ENCODE measurements at places on chromosomes 6 and 20.
A peak's percentile ranks its signal among the peaks of the same experiment; 100 is the strongest.

GRCh38 chr6:2970753-2971419 lies 481 bp downstream of the SERPINB6 start:
- DNase-seq = peak; percentile 55

DNA sequence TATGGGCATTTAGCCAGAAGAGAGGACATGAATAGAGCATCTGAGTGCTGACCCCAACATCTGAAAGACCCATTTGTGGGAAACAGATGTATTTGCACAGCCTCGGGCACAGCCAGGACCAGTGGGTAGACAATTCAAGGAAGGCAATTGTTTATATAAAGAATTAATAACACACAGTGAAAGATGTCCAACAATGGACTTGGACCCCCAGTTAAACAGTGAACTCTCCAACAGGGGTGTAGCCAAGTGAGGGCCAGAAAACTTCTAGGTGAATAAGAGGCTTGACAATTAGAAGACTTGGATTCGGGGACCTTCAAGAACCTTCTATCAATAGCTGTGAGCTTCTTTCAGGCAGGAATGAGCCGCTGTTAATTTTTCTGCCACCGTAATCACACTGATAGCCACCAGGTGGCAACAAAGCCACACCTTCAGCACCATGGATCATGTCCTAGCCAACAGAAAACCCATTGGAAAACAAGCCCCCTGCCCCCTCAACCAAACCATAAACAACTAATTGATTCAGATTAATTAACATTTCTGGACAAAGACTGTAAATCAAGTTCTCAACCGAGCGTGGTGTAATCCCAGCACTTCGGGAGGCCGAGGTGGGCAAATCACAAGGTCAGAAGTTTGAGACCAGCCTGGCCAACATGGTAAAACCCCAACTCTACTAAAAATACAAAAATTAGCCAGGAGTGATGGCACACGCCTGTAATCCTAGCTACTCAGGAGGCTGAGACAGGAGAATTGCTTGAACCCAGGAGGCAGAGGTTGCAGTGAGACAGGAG lies 8.8 kb upstream of the SRSF6 start:
- DNase-seq = peak; percentile 32

- DNase-seq = no peak
Measured at GRCh38 chr20:19404826-19405225, 192.4 kb downstream of the SLC24A3 start.

DNA sequence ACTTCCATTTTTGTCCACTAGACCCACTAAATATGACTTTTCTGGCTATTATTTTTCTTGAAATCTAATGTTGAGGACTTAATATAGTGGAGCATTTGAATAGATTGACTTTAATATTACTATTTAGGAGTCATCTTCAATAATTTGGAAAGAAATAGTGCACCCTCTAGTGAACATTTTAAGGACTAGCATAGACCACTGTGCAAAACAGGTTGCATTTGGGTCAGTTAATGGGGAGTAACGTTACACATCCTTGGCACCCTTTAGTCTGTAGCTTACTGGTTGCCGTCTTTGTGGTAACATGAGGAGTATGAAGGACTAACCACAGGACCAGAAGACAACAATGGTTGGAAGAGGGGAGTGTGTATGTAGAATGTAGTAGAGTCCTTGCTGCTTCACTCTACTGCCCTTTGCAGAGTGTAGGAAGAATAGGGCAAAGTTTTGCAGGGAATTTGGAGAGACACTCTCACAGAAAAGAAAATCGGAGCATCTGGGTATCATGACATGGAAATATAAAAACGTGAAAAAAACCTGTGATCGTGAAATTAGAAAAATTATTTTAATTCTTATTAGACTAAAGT lies 25.2 kb downstream of the RFPL4B start:
- no peak for DNase-seq

GRCh38 chr6:15132167-15132566 lies 113.7 kb upstream of the JARID2 start:
- no peak for DNase-seq

- DNase-seq = no peak
Measured at GRCh38 chr20:3980260-3981131, 34.9 kb downstream of the RNF24 start.

DNA sequence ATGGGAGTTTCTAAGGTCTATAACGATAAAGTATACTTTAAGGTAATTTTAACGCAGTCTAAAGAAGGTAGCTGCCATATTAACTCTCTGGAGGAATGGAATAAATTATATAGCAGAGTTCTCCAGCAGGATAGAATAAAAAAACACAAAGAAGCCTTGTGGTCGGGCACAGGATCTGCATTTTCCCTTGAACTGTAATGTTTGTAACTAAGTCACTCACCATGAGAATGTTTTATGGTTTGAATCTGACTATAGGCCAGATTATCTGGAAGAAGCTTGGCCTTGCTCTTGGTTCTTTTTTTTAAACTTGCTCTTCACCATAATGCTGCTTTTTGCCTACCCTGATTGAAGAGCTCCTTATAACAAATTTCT lies 238.8 kb upstream of the NOX3 start:
- DNase-seq = no peak

- DNase-seq = no peak
Measured at GRCh38 chr6:29028821-29029220, 16.2 kb downstream of the OR2W1 start.

DNA sequence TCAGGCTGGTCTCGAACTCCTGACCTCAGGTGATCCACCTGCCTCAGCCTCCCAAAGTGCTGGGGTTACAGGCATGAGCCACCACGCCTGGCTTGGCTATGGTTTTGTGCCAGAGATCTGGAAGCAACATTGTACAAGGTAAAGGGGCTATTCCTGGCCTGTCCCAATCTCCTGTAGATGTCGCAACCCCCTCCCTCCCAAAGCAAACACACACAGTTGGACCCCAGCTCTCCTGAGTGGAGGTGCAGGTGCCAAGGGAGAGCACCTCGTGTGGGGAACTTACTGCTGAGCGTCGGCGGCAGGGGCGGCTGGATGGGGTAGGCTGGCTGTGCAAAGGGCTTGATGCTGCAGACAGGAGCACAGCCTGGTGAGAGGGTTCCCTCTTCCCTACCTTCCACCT lies 8.8 kb downstream of the RPL10A start:
- no peak for DNase-seq

DNA sequence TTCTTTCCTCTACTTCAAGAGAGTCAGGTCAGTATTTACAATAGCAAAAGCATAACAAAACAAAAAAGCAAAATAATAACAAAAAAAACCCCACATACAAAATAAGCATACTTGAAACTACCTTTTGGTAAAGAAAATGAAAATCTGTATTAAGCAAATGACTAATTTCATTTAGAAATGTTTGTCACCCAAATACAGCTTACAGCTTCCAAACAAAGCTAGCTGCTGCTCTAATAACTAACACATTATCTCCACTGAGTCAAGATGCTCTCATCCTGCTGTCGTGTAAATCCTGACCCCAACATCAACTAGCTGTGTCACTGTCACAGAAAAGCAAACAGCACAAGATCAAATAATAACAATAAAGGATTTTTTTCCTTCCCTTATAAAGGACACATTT lies 21.7 kb downstream of the MAP7 start:
- no peak for DNase-seq

DNA sequence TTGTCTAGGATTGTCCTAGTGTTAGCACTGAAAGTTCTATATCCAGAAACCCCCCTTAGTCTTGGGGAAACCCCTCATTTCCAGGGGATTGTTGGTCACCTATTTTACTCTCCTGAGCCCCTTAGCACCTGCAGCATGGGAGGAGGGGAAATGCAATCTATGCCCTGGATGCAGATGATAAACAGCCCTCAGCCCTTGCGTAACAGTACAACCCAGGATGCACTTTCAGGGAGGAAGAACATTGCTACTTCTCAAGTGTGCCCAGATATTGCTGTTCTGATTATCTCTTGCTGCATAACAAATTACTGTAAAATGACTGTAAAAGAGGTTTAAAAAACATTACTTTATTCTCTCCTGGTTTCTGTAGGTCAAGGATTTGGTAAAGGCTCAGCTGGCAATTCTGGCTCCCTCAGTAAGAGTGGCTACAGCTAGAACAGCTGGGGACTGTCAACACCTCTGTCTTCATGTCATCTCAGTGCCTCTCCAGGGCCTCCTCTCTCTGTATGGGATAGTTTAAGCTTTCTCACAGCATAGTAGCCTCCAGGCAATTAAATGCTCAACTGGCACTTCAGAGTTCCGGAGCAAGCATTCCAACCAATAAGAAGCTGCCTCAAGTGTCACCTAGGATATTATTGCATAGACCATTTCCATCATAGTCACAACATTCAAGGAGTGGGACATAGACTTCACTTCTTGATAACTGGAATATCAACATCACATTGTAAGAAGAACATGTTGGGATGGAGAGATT lies 117.8 kb upstream of the FOXO3 start:
- DNase-seq = no peak

DNA sequence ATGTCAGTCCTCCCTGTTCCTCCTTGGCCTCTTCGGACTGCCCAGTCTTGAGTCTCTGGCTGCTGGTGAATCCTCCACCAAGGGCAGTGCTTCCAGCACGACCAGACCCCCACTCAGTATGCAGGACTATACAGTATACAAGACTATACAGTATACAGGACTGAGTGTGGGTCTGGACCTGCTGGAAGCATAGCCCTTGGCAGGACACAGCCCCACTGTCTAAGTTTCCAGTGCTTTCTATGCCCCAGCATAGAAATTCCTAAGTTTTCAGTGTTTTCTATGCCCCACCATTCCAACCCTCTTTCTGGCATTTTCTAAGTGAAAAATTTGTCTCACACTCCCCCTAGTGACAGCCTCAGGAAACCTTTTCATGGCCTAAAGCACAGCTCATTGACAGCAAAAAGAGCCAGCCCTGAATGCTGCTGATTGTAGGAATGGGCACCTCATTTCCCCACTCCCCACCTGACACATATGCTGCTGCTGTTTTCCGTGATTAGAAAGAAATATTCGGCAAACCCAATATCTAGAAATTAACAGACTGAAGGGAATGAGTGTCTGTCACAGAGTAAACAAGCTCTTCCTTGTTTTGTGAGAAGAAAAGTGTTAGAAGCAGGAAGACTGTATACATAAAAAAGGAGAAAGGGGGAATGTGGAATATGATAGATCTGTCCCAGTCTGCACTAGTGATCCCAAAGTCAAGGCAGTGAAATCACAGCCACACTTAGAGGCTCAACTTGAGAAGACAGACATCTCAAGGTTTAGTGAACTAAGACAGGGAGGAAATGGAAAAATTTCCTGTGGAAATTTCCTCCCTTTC lies 206.9 kb downstream of the IBTK start:
- DNase-seq = no peak

DNA sequence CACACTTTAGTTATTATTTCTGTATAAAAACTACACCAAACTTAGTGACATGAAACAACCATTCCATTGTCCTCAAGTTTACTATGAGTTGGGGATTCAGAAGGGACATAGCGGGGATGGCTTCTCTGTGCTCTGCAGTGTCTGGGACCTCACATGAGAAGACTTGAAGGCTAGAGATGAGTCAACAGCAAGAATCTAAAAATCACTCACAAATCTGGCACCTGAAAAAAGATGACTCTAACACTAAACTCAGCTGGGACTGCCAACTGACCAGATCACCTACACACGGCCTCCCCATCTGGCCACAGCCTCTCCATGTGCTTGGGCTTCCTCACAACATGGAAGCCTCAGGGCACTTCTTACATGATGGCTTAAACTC lies 63.0 kb upstream of the EYA2 start:
- DNase-seq = no peak

DNA sequence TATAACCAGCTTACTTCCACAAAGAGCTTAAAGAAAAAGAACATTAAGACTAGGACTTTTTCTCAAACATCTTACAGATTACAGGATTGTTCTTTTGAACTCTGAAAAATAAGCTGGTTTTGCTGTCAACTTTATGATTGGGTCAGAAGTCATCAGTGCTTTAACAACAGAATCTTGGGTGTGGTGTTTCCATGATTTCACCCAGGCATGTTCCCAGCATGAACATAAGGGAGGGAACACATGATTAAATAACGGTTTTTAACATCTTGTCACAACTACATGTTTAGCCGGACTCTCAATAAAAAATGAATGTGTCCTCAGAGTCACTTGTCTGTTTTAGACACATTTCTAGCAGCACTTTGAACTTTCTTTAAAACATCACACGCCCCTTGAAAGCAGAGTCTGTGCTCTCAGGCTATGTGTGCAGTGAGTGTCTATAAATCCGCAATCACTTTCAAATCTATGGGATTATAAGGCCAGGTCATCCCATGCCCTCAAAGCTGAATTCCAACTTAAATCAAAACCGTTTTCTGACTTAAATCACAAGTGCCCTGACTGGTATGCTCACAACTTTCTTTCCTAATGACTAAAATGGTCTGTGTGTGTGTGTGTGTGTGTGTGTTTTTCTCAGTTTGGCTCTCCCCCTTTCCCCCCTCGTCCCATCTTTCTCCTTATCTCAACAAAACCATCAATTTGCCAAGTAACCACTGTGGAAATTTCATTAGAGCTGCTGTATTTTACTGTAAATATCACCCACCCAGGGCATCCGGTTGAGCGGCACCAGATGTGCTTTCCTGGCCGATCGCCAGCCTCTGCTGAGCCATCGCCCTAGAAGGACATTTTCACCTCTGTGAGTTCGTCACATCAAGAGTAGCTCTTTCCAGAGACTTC lies 216.8 kb upstream of the DTNBP1 start:
- peak; percentile 51 for DNase-seq

DNA sequence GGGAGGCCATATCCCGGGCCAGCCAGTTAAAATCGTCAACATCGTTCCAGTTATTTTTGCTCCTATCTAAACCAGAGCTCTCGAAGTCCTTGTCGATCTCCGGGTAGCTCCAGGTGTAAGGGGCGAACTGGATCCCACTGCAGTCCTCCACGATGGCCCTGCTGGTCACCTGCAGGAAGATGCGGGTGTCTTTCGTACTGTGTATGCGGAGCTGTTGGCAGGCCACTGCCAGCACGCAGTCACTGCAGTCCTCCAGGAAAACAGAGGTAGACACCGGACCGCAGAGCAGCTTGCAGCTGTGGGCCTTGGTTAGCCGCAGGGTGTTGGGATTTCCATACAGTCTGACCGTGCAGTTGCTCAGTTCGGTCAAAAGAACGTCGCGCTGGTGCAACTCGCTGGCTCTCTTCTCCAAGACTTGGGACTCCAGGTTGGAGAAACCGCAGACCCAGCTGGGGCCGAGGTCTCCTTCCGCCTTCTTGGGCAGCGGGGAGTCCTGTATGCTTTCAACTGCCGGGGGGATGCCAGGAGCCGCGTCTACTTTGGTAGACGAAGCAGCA lies 742 bp downstream of the TBCC start:
- no peak for DNase-seq

DNA sequence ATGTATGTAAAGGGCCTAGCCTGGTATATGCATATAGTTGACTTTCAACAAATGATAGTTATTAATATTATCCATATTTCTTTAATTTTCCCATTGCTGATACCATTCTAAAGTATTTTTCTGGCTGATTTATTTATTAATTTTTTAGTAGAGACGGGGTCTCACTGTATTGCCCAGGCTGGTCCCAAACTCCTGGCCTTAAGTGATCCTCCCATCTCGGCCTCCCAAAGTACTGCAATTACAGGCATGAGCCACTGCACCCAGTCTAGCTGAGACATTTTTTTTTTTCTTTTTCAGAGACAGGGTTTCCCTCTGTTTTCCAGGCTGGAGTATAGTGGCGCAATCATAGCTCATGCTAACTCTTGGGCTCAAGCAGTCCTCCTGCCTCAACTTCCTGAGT lies 29.8 kb upstream of the MROH8 start:
- no peak for DNase-seq
